ENCODE measurements at places on chromosomes 13 and 19.

- no peak for DNase-seq
Observed at GRCh38 chr13:59542303-59542702, 621.4 kb downstream of the DIAPH3 start.

DNA sequence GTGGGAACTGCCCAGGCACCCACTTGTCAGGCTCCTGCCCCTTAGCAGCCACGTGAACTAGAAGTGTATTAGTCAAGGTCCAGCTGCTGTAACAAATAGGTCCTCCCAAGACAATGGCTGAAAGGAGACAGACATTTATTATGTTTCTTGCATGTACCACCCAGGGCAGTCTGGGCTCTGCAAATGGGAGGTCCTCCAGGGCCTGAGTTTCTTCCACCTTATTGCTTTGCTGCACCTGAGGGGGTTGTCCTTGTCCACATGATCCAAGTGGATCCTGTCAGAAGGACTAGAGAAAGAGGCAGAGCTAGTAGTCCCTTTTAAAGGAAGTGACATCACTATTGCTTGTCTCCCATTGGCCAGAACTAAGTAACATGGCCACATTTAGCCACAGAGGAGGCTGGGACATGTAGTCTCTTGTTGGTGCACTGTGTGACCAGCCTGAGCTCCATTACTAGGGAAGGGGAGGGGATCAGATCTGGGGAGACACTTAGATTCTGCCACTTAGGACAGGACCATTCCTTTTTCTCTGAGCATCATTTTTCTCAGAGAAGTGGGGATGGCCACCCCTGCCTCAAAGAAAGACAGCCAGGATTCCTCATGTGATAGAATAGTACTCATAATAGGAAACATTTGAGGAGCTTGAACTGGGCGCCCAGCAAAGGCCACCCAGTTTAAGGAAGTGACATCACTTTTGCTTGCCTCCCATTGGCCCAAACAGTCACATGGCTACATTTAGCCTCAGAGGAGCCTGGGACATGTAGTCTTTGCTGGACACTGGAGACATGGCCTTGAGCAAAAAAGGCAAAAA is 15.1 kb downstream of the CC2D1A start:
- DNase-seq, result no peak

DNA sequence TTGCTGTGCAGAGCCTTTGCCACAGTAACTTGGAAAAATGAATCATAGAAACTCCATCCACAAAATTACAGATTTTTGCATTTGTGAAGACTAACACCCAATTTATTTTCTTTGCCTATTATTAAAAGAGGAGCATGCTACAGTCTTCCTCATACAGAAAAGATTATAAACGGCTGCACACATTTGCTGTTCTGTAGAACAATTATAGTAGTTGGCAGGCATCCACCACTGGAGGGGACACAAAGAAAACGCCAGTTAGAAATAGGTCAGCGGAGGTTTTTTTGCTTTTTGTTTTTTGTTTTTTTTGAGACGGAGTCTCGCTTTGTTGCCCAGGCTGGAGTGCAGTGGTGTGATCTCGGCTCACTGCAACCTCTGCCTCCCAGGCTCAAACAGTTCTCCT is 51.6 kb downstream of the SACS start:
- no peak for DNase-seq

DNA sequence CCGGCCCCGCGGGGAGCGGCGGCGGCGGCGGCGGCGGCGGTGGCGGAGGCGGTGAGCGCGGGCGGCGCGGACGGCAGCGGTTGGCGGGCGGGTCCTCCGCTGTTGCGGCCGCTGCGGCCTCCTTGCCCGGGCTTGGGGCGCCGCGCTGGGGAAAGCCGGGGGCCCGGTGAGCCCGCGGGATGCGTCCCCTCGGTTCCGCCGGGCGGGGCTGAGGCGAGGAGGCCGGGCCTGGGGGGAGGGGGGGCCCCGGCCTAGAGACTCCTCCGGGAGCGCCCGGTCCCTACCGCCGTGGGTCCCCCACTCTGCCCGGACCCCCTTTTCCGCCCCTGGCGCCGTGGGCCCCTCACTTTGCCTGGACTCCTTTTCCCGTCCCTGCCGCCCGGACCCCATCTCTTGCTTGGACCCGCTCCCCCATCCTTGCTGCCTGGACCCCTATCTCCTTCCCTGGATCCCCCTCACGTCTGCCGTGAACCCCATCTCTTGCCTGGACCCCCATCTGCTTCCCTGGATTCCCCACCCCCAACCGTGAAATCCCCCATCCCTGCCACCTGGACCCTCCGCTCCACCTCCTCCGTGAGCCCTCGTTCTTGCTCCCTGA is 28.6 kb upstream of the NDUFS7 start:
- DNase-seq, result no peak

DNA sequence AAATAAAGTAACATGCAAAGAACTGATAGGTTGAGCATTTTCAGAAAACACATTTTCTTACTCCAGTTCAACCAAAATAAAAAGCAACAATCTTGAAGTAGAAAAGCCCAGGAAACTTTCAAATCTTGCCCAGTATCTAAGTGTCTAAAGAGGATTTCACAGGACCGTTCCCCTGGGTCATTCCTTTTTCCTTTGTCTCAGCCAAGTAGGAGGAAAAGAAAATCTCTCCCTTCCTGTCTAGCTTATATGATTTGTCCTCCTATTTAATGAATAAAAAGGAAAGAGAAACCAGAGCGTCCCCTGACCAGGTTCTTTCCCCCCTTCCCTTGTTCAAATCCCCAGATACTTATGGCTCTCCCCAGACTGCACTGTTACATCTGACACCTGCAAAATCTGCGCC is 248.0 kb downstream of the KCTD12 start:
- no peak for DNase-seq

DNA sequence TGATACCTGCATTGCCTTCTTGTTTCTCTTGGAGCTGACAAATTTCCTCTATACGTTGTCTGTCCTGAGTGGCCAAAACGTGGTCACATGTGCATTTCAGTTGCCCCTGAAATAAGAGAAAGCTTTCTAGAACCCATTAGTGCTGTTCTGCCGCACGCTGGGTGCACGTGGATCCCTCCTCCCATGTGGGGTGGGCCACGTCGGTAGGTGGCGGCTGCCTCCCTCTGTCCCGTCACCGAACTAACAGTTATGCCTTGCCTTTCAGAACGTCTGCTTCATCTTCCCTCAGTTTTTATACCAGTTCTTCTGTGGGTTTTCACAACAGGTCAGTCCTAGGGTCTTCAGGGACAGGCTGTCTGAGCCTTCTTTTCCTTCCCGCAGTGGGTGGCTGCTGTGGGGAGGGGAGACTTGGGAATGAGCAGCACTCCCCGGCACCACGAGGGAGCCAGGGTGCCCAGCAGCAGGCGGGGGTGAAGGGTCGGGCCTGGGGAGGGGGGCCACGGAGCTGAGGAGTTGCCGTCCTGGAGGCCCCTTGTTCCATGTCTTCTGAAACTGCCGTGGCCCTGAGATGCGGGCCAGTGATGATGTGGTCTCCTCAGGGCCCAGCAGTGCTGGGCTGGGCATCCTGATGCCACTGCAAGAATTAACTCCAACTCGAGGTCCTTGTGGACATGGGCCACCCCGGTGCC is 109.7 kb upstream of the MCF2L start:
- no peak for DNase-seq

DNA sequence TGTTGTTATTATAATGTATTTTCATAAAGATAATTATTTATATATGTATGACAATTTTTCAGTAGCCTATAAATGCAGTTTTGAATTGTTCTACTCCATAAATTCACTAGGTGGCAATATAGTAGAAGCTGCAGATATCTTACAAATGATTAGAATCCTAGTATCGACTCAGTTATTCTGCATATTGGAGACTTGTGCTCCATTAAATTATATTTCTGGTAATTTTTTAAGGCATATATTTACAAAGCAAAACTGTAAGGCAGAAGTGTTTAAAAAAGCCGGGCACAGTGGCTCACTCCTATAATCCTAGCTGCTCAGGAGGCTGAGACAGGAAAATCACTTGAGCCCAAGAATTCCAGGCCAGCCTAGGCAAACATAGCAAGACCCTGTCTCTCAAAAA is 58.7 kb downstream of the DPY19L3 start:
- no peak for DNase-seq

DNA sequence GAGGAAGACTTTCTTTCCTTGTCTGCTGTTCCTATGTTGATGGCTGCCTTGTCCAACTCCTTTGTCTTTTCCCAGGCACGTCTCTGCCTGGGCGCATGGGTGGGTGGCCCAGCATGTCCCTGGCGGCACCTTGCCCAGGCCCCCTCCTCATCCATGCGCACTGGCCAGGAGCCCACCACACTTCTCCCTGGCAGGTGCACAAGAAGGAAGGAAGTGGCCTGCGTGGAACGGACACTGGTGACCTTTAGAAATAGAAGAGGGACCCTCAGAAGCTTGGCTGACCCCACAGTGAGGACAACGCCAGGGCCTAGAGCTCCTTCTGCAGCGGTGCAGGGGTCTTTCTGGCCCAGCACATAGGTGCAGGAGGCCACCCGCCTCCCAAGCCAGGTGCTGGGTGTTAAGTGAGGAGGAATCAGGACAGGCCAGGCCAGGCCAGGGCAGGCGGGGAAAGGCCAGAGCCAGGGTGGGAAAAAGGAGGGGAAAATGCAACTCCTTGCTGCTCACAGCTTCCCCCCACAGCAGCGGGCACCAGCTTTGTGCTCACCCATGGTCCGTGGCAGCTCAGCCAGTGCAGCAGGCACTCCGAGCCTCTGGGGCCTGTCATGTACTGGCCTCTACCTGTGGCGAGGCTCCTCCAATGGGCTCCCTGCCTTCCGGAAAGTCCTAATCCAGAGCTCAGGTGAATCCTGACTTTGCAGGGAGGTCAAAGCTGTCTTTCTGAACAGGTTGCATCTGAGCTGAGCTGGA is 104.0 kb downstream of the SOX1 start:
- DNase-seq, result no peak

GRCh38 chr19:33294058-33294798 is 8.1 kb downstream of the CEBPA start:
- DNase-seq, result no peak

Measured in stimulated activated CD8-positive, alpha-beta memory T cell treated with anti-CD3 and anti-CD28 coated beads, Interleukin-4, amount 100 ng/mL, for 1 hour (primary cell).